RCC 7860 (cell line): ENCODE measurements at places on chromosomes 5 and 9.
A peak's percentile ranks its signal among the peaks of the same experiment; 100 is the strongest.

DNA sequence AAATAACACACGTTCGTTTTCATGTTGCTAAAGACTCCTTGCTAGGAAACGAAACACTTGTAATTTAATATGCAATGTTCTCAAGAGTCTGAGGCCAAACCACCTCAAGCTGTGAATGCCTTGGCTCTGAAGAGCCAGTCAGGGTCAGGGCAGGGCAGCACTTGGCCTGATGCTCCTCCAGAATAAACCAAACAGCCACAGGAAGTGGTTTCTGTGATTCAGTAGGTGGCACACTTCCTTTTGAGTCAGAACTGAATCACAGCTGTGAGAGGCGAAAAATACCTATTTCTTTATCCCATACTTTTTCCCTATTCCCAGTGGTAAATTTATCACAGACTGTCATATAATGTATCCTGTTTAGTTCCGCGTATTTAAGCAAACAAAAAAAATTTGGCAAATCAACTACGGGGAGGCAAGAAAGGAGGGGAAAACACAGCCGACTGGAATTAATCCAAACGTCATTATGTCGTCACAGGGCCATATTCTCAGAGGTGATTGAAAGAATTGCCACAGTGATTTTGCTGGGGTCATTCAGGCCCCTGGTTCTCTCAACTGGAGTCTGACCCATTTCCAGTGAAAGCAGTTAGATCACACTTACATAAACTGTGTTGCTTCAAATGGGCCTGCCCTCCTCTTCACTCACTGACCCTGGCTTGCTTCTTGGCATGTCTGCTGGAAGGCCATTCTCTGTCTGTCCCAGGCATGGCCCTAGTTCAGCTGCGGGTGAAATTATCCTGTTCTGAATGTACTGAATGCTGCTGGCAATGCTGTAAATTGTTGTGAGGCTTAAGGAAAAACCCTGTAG is 71.2 kb downstream of the ARRDC3 start:
- DNase-seq, result peak; percentile 94

GRCh38 chr5:39671561-39671961 is 246.8 kb upstream of the DAB2 start:
- DNase-seq, result no peak

DNA sequence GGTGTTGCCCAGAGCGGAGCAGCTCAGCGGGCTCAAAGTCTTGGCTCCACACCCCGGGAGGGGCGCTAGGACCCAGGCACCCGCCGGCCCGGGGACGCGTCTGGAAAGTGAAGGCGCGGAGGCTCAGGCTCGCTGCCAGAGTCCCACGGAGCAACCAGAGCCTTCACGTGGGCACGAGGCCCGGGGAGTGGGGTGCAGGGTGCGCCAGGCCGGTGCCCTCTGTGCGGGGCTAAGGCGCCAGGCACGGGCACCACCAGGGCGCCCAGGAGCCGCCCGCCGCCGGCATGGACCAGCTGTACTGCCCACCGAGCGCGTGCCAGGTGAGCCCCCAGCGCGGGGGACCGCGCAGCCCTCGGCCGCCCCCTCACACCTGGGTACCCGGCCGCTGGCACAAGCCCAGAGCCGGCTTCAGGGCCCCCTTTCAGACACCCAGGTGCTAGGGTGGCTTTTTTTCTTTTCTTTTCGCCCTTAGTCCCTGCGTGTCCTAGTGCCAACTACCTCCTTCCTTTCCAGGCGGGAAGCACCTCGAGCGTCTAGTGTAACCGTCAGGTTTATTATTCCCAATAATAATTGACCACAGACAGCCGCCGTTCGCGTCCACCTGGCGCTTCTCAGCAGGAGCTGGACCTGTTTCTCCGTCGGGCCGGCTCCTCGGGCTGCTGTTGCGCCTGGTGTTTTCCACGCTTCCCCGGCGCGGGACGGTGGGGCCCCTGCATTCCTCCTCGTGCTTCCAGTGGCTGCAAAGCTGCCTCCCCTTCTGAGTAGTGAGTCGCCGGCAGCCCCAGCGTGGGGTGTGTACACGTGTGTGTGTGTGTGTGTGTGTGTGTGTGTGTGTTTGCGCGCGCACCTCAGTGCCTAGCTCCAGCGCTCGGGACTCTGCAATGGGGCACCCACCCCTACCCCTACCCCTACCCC is 30.1 kb upstream of the PDE8B start:
- no peak for DNase-seq

DNA sequence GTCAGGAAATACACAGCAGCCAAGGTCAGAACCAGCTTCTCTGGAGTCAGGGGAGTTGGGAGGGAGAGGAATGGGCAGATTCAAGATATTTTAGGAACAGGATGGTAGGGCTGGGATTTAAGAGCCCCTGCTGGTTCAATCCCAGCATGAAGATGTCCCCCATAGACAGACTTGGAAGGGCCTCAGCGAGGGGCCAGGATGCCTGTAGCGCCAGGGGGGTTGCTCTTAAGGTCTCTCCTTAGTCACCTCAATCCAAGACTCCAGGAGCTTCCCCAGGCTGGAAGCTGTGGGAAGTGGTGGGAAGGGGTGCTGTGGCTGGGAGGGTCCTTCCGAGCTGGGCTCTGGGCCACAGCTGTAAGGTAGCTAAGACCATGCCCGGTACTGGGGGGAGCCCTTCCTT is 8.1 kb upstream of the TSPAN17 start:
- no peak for DNase-seq

DNA sequence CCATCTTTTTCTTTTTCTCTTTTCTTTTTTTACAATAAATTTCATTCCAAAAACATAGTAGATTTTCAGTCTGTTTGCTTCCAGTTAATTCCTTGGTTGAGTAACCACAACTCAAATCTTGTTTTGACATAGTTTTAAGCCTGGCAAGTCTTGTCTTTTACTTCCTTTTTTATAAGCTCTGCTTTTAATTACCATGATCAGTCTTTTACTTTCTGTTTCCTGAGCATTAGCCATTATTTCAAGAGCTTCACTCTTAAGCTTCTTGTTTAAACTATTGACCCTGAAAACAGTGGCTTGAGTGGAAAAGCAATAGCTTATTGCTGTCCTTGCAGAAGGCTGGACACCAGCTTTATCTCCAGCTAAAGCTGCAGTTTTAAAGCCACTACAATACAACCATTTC is 1363.3 kb downstream of the MAT2B start:
- no peak for DNase-seq

- no peak for DNase-seq
Measured at GRCh38 chr5:143428155-143428554, 24.7 kb upstream of the NR3C1 start.

- DNase-seq, result peak; percentile 43
Measured at GRCh38 chr5:148791696-148792095, 34.7 kb upstream of the ADRB2 start.

DNA sequence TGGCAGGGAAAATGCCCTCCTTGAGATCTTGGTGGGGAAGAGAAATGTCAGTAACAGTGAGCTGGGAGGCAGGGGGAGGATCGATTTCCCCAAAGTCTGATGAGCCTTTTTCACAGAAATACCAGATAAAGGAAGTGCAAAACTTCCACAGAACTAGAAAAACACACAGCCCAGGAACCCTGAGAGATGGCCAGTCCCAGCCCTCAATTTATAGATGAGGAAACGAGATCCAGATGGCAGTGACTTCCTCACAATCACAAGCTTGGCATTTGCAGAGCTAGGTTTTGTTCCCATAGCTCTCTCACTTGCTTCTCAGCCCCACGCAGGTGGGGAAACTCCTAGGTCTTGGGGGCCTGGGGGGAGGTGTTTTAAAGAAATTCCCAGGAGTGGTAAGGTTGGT is 3.8 kb upstream of the GGTA1 start:
- no peak for DNase-seq

- DNase-seq, result no peak
Measured at GRCh38 chr9:127786773-127787104, 905 bp downstream of the CDK9 start.
